ENCODE measurements at places on chromosomes 4 and X. TPM values are rescaled to one million over a fixed set of nuclear protein-coding genes. Genes with fewer than 3 reads are reported as not detected.

DNA sequence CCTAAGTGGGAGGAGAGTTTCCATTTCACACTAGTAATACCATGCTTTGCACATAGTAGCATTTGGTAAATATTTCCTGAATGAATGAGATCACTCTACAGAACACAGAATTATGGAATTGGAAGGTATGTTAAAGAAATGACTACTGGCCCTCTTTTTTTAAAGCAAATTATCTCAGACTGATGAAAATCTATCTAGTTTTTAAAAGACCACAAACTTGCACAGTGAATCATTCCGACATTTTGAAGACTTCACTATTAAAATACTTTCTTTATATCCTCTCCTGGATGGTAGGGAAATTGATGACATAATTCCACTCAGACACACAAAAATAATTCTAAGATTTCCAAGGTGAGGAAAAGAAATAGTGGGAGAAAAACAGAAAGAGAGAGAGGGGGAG lies 68.4 kb upstream of the ETNPPL start:
- DNase-seq = no peak
- no peaks in the 10 kb centered on the region for H3K36me3 ChIP-seq
- H3K4me3 ChIP-seq = no peak overlapping the region

The CT83 gene
- not detected for total RNA-seq

- H3K36me3 ChIP-seq = no peaks in the 10 kb centered on the region
- no peak overlapping the region for H3K4me3 ChIP-seq
- DNase-seq = no peak
- H3K27me3 ChIP-seq = no peaks in the 10 kb centered on the region
Measured at GRCh38 chr4:10173037-10173753, 56.6 kb upstream of the WDR1 start.

DNA sequence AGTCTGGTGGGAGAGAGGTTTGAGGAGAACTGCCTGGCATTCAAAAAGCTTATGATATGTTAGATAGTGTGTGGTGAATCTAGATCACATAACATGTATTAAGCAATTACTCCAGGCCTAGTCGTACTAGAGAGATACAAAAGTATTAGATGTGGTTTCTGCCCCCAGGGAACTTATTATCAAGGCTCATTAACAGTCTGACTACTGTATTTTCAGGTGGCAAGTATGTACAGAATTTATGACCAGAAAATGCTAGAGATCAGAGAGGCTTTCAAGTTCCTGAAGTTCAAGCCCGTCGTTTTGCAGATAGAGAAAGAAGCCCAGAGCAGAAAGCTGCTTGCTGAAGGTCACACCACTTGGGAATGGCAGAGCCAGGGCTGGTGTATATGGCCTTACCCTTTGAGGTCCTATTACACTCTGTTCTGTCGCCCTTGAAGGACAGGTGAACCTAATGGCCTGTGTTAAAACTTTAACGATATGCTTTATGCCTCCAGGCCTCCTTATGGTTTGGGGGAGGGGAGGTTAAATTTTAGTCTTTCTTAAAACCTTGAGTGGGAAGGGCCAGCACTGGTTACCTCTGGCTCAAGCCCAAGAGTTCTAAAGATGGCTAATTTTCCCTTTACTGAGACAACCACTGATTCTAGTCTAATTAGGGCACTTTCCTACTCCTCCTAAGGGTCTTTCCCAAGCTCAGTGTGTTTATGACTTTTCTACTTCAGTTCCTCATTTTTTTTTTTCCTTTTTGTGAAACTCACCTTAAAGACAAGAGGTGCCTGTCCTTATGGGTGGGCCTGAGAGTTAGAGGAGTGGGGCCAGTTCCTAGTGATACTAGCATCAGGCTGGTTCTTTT lies 19.9 kb downstream of the TMEM164 start:
- H3K36me3 ChIP-seq = no peaks in the 10 kb centered on the region
- H3K27me3 ChIP-seq = no peaks in the 10 kb centered on the region
- peaks cover 18% of the 10 kb centered on the region for H3K4me1 ChIP-seq
- DNase-seq = no peak
- H3K27ac ChIP-seq = no peak overlapping the region

GRCh38 chr4:186820391-186820891 lies 96.8 kb upstream of the FAT1 start:
- DNase-seq = peak; percentile 50
- H3K4me3 ChIP-seq = no peak overlapping the region
- H3K27me3 ChIP-seq = no peaks in the 10 kb centered on the region
- H3K27ac ChIP-seq = no peak overlapping the region

The HELQ gene
- total RNA-seq = 80.0 TPM

GRCh38 chr4:7244331-7244665 lies 52.0 kb downstream of the SORCS2 start:
- H3K4me3 ChIP-seq = no peak overlapping the region
- DNase-seq = no peak
- H3K27me3 ChIP-seq = no peaks in the 10 kb centered on the region
- no peaks in the 10 kb centered on the region for H3K4me1 ChIP-seq
- no peaks in the 10 kb centered on the region for H3K36me3 ChIP-seq

- no peaks in the 10 kb centered on the region for H3K4me1 ChIP-seq
- H3K27me3 ChIP-seq = no peaks in the 10 kb centered on the region
- H3K27ac ChIP-seq = no peak overlapping the region
- no peak overlapping the region for H3K4me3 ChIP-seq
- H3K36me3 ChIP-seq = no peaks in the 10 kb centered on the region
- DNase-seq = no peak
Measured at GRCh38 chr4:73885574-73886267, 16.5 kb downstream of the CXCL1 start.
